T-helper 2 cell (primary cell): ENCODE measurements at places on chromosomes 4 and X.

- peak; percentile 55 for DNase-seq
Observed at GRCh38 chr4:2935762-2936743, 27.2 kb downstream of the NOP14 start.

- no peak for DNase-seq
Observed at GRCh38 chr4:87853891-87854290, 21.1 kb downstream of the MEPE start.

DNA sequence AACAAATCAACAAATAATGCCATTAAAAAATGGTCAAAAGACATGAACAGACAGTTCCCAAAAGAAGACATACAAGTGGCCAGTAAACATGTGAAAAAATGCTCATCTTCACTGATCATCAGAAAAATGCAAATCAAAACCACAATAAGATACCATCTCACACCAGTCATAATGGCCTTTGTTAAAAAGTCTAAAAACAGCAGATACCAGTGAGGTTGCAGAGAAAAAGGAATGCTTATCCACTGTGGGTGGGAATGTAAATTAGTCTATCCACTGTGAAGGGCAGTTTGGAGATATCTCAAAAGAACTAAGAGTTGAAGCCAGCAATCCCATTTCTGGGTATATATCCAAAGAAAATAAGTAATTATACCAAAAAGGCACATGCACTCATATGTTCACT lies 668.1 kb upstream of the CPEB2 start:
- DNase-seq, result no peak

DNA sequence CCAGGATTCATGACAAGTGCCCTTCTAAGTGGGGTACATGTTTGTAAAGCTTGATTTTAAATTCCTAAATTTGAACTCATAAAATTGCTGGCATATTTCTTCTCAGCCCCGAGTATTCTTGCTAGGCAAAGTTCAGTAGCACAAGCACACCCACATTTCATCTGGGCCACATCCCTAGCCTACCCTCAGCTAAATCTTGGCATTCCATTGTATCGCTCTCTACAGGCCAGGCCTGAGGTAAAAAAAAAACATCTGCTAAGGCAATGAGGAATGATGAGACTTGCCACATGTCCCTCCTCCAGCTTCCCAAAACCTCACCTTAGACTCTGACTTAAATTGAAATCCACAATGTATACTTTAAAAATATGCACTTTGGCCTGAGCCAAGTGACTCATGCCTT lies 51.4 kb upstream of the VCX3B start:
- DNase-seq, result no peak

GRCh38 chrX:13081395-13082205 lies 37.2 kb upstream of the FAM9C start:
- no peak for DNase-seq

DNA sequence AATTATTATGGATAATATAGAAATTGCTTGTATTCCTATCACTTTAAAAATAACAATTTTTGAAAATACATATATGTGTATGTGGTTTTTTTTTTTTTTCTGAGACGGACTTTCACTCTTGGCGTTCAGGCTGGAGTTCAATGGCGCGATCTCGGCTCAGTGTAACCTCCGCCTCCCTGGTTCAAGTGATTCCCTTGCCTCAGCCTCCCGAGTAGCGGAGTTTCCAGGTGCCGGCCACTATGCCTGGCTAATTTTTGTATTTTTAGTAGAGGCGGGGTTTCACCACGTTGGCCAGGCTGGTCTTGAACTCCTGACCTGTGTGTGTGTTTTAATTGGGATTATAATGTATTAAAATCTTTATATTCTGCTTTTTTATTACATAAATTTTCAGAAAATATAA lies 97.9 kb upstream of the NUDT6 start:
- DNase-seq, result no peak

GRCh38 chrX:16089086-16089485 lies 34.3 kb upstream of the GRPR start:
- no peak for DNase-seq

- DNase-seq, result peak; percentile 90
Observed at GRCh38 chrX:72169008-72169728, 12.4 kb upstream of the PIN4 start.

DNA sequence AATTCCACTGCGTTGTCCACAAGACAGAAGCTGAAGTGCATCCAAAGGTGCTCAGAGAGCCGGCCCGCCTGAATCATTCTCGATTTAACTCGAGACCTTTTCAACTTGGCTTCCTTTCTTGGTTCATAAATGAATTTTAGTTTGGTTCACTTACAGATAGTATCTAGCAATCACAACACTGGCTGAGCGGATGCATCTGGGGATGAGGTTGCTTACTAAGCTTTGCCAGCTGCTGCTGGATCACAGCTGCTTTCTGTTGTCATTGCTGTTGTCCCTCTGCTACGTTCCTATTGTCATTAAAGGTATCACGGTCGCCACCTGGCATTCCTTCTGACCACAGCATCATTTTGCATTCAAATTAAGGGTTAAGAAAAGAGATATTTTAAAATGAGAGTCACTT lies 115.5 kb downstream of the NFKB1 start:
- DNase-seq, result peak; percentile 87

DNA sequence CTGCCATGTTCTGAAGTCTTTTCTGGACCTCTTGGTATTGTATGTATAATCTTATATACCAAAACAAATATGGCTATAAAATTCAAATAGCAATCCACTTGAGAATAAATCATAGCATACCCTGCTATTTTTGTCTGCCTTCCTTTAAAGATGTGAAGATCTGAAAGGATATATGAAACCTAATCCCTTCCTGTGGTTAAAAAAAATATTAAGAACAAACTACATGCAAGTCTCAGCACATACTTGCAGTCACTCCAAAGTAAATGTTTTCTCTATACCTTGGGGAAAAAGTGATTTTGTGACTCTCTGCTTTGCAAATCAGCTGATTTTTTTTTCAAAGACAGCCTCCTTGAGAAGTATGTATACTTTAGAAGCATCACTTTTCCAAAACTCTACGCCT lies 322.9 kb downstream of the ANKRD50 start:
- no peak for DNase-seq

GRCh38 chrX:48493890-48494364 lies 14.9 kb upstream of the PORCN start:
- DNase-seq, result no peak
